ENCODE measurements at places on chromosomes 1 and 21.

DNA sequence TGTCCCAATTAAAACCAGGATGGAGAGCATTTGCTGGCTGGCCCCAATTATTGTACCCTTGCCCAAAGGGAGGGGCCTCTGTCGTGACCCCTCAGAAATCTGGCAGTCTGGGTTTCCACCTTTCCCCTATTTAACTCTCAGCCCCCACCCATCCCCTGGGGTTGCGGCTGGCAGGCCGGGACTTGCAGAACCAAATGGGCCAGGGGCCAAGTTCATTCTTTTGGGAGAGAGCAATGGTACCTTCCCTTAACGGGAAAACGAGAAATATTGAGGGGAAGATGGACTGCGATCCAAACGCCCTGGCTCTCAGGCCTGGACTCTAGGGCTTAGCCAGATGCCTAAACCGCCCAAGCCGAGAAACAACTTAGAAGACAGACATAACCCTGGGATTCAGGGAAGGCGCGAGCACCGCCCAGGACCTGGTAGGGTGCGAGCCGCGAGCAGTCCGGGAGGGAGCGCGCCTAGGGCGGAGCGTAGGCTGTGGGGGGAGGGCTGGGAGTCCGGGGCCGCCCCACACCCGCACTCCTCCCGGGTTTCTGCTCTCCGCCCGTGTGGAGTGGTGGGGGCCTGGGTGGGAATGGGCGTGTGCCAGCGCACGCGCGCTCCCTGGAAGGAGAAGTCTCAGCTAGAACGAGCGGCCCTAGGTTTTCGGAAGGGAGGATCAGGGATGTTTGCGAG is at the start of gene SLC27A3:
Gene SLC27A3, plus strand, starts transcription at position 628 of the 678 bp plus-strand sequence. CDS start 91 bp downstream, outside the sequence.
- ATAC-seq: peak; percentile 87

- no peak for ATAC-seq
Observed at GRCh38 chr1:154170547-154171222, 15.8 kb upstream of the NUP210L start.

GRCh38 chr1:199639453-199639852 is 388.1 kb upstream of the NR5A2 start:
- no peak for ATAC-seq

GRCh38 chr1:33997127-33998036 is 133.5 kb downstream of the HMGB4 start:
- ATAC-seq: no peak

DNA sequence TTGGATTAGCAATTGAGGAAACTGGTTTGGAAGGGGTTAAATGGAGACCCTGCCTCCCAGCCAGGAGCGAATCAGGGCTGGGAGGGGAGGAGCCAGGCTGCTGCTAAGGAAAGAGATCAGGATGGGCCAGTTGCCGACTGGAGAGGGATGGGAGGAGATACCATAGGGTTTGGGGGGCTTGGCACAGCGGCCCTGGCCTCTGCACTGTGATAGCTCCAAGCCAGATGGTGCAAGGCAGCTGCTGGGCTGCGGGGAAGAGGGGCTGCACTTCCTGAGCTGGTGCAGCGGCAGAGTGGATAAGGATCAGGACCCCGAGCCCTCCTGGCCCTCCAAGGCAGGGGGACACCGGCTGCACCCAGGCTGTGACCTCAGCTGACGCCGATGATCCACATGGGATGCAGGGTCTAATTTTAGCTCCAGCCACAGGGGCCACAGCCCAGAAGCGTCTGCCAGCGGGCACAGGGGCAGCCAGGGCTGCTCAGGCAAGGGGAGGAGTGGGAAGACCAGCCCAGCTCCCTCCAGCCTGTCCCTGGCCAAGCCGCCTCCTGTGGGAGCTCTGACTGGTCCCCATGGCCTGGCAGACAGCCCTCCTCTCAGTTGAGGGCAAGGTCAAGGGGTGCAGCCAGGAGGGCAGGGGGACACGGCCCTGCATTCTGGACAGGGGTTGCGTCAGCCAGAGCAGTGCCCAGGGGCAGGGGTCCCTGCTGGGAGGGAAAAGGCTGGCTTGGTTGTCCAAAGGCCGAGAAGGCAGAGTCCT is at the start of gene EXTL1:
Gene EXTL1, plus strand, starts transcription at position 129 of the 757 bp plus-strand sequence. CDS start 872 bp downstream, outside the sequence.
- no peak for ATAC-seq

- ATAC-seq: no peak
Observed at GRCh38 chr21:32597205-32597604, 11.9 kb upstream of the TCP10L start.

DNA sequence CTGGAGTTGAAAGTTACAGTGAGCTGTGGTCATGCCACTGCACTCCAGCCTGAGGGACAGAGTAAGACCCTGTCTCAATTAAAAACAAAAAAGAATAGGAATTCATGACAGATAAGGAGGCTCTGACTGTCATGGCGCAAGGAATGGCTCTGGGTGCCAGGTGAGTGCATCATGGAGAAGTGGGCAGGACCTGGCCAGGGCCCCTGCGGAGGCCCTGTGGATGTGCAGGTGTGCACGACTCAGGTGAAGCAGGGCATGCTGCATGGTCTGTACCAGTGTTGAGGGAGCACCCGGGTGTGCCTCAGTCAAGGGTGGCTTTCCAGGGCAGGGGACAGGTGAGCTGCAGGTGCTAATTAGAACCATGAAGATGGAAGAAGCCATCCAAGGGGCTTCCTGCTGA is 14.0 kb downstream of the SLC1A7 start:
- ATAC-seq: no peak

- no peak for ATAC-seq
Observed at GRCh38 chr1:93993731-93994130, 84.5 kb upstream of the GCLM start.

DNA sequence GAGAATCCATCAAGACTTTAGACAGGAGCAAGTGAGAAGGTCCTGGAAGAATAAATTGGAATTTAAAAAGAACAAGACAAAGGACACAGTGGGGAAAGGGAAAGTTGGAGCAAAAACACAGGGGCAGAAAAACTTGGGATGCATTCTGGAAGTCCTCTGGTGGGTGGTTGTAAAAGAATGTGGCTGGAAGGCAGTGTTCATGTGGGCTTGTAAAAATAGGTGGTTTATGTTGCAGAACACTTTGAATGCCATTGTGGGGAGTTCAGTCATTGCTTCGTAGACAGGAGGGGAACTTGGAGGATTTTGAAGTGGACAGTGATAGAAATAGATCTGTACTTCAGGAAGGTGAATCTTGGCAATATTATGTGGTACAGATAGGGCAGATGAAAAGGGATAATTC is 15.2 kb downstream of the KIF1B start:
- no peak for ATAC-seq

DNA sequence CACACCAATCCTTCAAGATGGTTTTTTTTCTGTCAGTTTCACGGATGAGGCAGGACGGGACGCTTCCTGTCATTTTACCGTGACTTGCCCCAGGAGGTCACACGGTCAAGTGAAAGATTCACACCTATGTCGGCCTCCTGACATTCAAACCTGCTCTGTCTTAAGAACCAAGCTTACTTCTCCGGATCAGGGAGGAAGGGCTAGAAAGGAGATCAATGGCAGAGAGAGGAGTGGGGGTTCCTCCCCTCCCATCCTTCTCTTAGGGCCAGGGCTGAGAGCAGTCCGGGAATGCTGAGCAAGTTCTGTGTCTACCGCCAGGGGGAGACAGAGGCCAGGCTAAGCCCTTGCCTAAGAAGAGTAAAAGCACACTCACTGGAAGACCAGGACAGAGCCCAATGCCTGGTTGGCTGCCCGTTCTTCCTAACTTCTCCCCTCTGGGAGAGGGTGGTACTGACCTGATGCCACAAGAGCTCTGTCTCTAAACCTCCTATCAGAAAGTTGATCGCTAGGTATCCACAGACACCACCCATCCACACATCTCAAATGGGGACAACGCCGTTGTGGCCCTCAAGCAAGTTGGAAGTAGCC is 1.1 kb upstream of the PPM1J start:
- ATAC-seq: peak; percentile 61

DNA sequence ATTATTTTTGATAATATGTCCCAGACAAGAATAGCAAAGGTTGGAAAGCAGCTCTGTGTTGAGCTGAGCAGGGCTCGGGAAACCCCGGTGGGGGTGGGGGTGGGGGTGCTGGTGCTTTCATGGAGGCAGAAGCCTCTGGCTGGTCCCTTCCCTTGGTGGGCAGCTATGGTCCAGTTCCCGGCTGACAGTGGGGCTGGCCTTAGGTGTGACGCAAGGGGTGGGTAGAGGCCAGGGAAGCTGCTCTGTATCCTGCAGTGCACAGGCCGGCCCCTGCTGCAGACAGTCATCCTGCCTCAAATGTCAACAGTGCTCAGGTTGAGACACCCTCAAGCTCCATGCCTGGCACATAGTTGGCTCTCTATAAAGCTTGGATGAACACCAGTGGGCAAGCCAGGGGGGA is 8.9 kb downstream of the ACTL8 start:
- ATAC-seq: no peak

- ATAC-seq: no peak
Observed at GRCh38 chr1:22699681-22700520, 10.7 kb upstream of the EPHB2 start.

- ATAC-seq: no peak
Observed at GRCh38 chr1:156808186-156809030, 8.2 kb downstream of the SH2D2A start.

- peak; percentile 40 for ATAC-seq
Observed at GRCh38 chr1:151511636-151512215, 539 bp downstream of the CGN start.

DNA sequence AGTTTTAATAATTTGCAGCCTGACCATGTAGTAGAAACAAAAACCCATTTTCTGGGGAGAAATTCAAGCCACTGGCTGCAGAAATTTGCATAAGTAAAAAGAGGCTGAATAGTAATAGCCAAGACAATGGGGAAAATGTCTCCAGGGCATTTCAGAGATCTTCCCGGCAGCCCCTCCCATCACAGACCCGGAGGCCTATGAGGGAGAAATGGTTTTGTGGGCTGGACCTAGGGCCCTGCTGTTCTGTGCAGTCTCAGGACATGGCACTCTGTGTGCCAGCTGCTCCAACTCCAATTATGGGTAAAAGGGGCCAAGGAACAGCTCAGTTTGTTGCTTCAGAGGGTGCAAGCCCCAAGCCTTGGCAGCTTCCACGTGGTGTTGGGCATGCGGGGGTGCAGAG is 39.7 kb upstream of the FNBP1L start:
- no peak for ATAC-seq

- no peak for ATAC-seq
Observed at GRCh38 chr1:5857011-5857410, 135.2 kb downstream of the NPHP4 start.

DNA sequence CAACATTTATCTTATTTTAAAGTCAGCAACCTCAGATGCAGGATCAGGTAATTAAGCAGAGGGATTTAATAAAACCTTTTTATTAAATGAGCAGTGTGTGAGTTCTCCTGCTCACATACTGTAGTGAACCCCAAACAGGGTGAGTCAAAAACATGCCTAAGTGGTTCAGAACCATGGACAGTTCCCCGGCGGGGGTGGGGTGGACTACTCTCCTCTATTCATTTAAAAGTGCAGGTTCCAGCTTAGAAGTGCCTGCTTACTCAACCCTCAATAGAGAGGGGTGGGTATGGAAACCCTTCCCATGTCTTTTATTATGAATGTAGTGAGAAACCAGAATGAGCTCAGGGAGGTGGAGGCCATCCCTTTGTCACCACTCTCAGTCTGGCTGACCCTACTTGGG is 397.9 kb downstream of the HHAT start:
- no peak for ATAC-seq

DNA sequence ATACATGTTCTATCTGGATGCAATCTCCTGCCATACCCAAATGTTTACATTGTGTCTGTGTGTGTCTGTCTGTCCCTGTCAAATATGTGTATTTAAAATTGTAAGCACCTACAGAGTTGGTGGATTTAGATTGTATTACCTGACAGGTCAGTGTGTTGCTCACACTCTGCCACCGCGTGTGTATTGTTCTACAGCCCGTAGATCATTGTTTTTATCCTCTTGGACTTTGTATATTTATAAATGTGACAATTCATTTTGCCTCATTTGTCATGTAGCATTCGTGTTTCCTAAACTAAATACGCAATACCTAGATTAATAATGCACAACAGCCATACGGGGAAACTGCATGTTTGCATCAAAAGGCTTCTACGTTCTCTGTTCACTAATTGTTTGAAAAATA is 634 bp downstream of the ALG14 start:
- ATAC-seq: no peak

DNA sequence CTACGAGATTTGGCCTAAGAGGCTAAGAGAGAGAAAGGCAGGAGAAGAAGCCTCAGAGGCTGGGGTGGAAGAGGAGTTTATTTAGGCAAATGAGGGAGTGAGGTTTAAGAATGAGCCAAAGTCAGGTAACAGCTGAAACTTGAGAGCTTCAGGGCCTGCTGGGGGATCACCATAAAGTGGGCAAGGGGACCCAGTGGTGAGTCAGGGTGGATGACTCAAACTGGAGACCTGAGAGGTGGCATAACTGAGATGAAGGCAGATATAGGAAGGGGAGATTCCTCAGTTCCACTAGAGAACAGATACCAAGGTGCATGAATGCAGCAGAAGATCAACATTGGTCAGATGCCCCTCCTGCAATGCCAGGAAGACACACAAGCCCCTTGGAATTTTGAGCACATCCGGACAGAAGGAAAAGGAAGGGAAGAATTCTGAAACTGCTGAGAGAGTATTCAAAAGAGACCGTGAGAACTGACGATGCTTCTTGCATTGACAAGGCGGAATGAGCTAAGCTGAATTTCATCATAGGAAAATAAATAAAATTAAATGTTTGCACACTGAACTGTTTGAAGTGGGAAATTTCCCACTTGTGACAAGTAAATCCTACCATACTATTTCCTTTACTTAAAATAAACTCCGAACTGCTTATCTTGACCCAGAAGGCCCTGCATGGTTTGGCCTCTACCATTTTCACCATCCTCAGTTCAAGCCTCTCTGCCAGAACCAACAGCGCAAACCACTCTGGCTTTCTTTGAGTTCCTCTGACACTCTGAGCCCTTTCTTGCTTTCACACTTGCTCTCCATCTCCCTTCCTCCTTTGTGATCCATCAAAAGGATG is 94.1 kb downstream of the NMNAT2 start:
- no peak for ATAC-seq

- ATAC-seq: no peak
Observed at GRCh38 chr1:57860325-57860724, 436.5 kb upstream of the DAB1 start.

GRCh38 chr21:38848187-38848609 is 42.5 kb downstream of the ETS2 start:
- ATAC-seq: no peak

DNA sequence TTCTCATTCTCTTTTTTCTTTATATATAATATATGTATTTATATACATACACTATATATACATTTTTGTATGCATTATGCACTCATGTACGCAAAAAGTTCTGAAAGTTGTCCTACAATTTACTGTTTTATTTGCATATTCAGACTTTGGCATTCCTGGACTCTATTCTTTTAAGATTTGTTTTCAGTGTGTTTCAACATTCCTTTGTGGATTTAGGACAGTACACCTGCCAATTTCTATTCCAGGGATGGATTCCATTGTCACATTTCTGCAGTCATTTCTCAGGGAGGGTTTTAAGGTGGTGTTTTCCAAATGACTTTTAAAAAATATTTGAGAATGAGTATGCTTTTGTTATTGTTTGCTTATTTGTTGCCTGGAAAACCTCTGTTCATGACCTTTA is 76.2 kb downstream of the TPR start:
- no peak for ATAC-seq

GRCh38 chr1:113660088-113660487 is 99.2 kb downstream of the PHTF1 start:
- ATAC-seq: no peak

- no peak for ATAC-seq
Observed at GRCh38 chr1:44422161-44422560, 17.1 kb downstream of the RNF220 start.

Data from gastroesophageal sphincter (tissue), 4 donors.